ENCODE measurements at places on chromosomes 16 and 17.

DNA sequence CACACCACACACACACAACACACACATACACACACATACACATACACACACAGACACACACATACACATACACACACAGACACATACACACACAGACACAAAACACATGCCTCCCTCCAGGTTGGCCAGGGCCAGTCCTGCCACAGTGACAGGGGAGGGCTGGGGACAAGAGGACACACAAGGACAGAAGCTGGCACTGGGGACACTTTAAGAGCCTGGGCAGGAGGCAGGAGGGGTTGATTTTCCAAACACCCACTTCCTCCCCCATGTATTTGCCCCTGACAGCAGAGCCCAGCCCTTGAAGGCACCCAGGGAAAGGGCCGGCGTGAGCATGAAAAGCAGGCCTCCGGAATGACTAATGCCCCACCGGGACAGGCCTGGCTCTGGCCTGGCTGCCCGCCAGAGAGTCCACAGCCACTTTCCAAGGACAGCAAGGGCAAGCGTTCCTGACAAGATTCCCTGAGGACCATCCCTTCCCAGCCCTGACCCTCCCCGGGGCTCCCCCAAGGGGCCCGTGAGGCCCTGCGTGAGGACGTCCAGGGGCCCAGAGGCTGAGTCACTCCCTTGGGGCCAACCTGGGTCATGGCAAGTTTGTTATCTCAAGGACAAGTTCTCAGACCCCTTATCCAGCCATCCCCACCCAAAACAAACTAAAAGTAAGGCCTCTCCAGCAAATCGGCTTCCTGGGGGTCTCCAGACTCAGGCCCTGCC is 235.6 kb downstream of the ZNF423 start:
- no peak for DNase-seq

GRCh38 chr17:62870030-62870541 is 62.0 kb upstream of the MARCHF10 start:
- DNase-seq: no peak

DNA sequence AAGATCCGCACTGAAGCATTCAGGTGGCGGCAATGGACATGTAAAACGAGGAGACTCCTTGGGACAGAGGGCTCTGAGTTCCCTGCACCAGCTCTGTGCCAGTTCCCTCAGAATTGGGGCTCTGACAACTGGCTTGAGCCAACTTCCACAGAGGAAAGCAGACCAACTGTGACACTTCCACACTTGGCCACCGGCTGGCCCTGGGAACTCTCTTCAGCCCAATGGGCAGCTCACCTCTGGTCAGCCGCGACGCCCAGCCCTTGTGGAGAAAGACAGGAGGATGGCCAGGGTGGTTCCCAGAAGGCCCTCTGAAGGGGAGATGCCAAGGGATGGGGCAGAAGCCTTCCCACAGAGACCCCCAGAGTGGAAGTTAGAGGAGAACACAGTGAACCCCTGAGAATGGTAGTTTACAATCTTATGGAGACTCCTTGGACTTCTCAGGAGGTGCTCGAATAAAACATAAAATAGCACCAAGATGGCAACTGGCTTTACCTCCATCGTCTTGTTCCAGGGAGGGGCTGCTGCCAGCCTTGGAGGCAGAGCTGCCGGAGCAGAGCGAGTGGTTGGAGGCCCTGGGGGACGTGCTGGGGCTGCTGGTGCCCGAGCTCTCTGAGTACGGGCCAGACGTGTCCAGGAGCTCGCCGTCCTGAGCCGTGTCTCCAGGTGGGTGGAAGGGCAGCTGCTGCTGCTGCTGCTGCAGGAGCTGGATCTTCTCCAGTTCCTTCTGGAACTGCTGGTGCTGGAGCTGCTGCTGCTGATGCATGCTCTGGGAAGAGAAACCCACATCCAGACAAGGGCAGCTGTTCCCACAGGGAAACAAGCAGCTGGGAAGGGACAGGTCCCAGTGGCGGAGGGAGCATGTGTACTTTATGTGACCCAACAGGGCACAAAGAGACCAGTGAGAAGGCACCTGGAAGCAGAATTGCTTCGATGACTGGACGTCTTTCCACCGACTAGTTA is 35.0 kb upstream of the ICAM2 start:
- DNase-seq: no peak

- no peak for DNase-seq
Measured at GRCh38 chr17:49365667-49366066, 3.6 kb upstream of the ZNF652 start.
